Daoy (cell line): ENCODE measurements at places on chromosomes 4 and X. TPM values are rescaled to one million over a fixed set of nuclear protein-coding genes. Genes with fewer than 3 reads are reported as not detected.

DNA sequence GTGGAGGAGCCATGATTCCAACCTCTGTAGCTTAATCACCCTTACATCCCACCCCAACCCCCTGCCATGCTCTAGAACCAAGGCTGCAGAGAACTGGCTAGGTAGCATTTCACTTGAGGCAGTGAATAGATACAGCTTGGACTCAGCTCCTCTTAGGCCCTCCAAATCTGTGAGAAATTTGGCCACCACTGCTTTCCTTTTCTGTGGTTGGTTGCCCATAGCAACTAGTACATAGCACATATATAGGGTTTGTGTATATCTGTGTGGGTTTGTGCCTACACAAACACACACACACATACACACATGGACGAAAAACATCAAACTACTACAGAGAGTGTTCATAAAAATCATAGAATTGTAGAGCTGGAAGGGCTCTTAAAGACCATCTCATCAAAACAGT, 52.0 kb upstream of the CCDC160 start:
- no peak for DNase-seq

- DNase-seq: no peak
Observed at GRCh38 chr4:171118091-171118490, 695.1 kb upstream of the GALNTL6 start.

PDLIM3 gene
- 18.9 and 20.4 TPM in 2 replicates for total RNA-seq

SGMS2 gene
- 19.6 and 22.3 TPM in 2 replicates for total RNA-seq
